Activated T-cell treated with anti-CD3 and anti-CD28 coated beads, Interleukin-2, amount 50 U/mL, for 72 hours (primary cell): ENCODE measurements at places on chromosomes 7 and 10.
A peak's percentile ranks its signal among the peaks of the same experiment; 100 is the strongest.

- no peak for DNase-seq
These were observed 498.9 kb upstream of the MGMT start for GRCh38 chr10:128967980-128968756.

GRCh38 chr10:20185116-20185515, 368.9 kb downstream of the PLXDC2 start:
- DNase-seq, result no peak

- DNase-seq, result no peak
These were observed 87.1 kb upstream of the STEAP1 start for GRCh38 chr7:90067171-90067570.

GRCh38 chr10:22133749-22134624, 83.8 kb downstream of the EBLN1 start:
- no peak for DNase-seq

DNA sequence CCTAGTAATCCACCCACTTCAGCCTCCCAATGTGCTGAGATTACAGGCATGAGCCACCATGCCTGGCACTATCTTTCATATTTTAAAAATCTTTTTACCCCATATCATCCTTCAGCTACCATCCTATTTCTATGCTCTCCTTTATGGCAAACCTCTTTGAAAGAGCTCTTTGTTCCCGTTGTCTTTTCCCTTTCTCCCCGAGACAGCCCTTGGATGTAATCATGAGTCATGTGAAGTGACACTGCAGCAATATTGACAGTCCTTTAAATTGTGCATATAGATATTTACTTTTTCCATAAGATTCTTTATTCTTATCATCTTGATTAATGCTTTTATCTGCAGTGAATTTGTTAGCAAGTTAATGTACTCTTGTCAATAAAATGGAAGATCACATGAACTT, 286.6 kb downstream of the ANKRD7 start:
- DNase-seq, result no peak

- DNase-seq, result peak; percentile 97
These were observed at the start of gene ZNF438 for GRCh38 chr10:31031558-31032257. ZNF438 (minus strand) TSS chr10:31031865; CDS start chr10:30877034, 154,831 bp downstream.
